ENCODE measurements at places on chromosomes 3 and 15.

- no peak for DNase-seq
Observed at GRCh38 chr15:72042054-72042453, 75.9 kb downstream of the MYO9A start.

GRCh38 chr3:62462104-62462762, 88.9 kb upstream of the FEZF2 start:
- no peak for DNase-seq

- no peak for DNase-seq
Observed at GRCh38 chr3:172987273-172987672, 153.8 kb downstream of the SPATA16 start.

DNA sequence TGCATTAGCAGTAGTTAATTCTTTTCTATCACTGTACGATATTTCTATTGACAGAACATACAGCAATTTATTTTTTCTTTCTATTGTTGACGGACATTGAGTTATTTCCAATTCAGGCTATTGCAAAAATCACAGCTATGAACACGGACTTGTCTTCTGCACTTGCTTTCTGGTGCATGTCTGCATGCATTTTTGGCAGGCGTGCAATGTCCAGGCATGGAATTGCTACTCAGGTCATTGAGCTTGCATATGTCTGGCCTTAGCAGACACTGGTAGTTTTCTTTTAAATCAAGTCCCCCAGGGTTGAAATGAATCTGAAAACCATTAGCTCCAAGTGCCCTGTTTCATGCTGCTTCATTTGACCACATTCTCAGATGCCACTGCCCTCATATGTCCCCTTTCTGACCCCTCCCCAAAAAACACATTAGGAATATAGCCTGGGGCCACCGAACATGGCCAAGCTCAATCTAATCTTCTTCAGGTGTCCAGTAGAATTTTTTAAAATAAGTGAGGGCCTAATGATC, 72.8 kb downstream of the LRIG1 start:
- DNase-seq: no peak

- no peak for DNase-seq
Observed at GRCh38 chr3:138356730-138357405, 8.5 kb downstream of the MRAS start.

DNA sequence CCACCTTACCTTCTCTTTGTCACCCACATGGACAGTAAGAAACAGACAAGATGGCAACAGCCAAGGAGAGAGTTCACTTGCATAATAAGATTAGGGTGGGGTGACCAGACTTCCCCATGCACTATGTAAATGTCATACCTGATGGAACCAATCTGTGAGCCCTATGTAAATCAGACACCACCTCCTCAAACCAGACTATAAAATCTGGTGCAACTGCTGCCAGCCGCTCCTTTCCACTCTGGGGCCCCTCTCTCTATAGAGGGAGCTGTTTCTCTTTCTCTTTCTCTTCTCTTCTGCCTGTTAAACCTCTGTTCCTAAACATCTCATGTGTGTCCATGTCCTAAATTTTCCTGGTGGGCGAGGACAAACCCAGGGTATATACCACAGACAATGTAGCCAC, 405.5 kb upstream of the CNTN4 start:
- peak; percentile 7 for DNase-seq

DNA sequence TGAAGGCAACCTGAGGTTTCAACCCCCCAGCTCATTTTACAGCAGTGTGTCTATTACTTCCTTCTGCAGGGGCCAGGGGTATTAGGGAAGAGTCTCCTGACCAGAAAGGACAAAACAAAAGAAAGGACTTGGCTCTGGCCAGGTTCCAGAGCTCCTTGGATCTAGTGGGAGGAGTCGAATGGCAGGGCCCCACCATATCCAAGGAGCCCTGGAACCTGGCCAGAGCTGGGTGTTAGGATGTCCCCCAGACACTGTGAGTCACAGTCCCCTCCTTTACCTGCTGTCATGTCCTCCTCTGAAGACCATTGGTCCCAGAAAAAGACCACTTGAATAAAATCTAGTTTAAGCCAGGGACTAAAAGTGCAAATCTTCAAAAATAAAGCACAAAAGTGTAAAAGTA, 113.2 kb downstream of the EEFSEC start:
- no peak for DNase-seq

DNA sequence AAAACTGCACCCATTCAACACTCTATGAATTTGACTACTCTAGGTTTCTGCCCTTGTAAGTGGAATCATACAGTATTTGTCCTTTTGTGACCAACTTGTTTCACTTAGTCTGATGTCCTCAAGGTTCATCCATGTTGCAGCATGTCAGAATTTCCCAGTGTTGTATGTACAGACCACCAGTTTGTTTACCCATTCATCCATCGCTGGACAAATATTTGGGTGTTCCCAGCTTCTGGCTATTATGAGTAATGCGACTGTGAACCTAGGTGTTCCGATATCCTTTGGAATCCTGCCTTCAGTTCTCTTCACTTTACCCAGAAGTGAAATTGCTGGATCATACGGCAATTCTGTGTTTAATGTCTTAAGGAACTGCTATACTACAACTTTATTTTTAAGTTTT, 12.6 kb downstream of the RPL32 start:
- DNase-seq: no peak

GRCh38 chr3:50246517-50246954, 10.5 kb downstream of the GNAI2 start:
- no peak for DNase-seq

GRCh38 chr15:31977812-31978661, 52.3 kb upstream of the CHRNA7 start:
- no peak for DNase-seq

DNA sequence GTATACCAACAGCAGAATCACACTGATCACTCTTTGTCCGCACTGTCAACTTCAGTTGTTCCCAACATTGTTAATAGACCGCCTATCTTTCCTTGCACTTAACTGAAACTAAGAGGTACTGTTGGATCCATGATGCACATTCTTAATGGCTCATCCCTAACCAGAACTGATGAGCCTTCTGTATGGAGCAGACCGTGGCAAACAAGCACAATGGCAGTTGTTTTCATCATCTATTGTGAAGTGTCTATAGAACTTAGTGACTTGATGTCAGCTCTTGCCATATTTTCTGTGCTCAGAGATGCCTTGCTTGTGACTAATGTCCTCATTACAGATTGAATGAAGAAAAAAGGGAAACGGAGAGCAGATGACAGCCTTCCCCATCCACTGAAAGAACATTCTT, 347.4 kb downstream of the NLGN1 start:
- no peak for DNase-seq

- DNase-seq: no peak
Observed at GRCh38 chr3:49902511-49903345, 945 bp downstream of the MST1R start.

- DNase-seq: no peak
Observed at GRCh38 chr3:17151598-17152373, 267.0 kb downstream of the PLCL2 start.

DNA sequence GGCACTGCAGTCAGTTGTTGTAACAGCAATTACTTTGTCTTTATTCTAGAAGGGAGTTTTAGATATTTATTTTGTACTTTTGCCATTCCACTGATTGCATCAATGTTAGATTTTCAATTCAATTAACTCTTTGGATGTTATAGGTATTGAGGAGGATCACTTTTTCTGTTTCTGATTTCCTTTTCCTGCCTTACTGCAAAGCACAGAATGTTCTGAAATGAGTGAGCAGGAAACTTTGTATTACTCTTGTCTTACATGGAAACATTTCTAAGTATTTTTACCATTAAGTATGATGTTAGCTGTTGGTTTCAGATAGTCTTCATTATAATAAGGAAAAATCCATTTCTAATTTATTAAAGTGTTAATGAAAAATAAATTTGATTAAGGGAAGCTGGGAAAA, 80.5 kb downstream of the OSBPL10 start:
- DNase-seq: no peak

- DNase-seq: no peak
Observed at GRCh38 chr3:157785102-157785826, 282.0 kb upstream of the VEPH1 start.

DNA sequence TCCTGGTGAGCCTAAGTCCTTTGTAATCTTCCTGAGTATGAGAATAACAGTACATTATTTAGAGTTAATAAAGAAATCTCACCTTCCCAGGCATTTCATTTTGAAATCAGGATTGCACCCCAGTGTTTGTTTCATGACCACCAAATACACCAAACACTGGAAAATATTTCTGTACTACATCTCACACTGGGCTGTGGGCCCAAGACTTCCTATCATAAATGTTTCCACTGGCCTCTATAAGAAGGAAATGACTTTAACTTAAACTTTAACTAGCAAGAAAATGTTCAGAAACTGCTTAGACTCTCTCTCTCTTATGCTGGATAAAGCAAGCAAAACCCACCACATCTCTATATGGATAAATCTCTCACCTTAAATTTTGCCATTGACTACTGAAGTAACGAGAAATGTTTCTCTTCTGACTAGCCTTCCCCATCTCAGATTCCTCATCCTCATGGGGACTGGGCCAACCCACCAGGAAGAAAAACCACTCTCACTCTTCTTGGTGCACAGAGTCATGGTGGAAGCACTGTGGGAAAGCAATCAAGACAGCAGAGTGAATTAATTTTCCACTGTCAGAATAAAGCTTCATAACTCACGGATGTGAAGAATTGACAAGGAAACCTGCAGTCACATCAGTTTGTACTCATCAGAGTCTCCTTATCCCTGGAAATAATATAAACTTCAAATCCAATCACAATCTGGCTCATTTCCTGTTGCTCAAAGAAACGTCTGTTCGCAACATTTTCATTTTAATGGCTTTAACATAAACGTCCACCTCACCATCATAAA, 859.6 kb downstream of the EPHA3 start:
- no peak for DNase-seq

DNA sequence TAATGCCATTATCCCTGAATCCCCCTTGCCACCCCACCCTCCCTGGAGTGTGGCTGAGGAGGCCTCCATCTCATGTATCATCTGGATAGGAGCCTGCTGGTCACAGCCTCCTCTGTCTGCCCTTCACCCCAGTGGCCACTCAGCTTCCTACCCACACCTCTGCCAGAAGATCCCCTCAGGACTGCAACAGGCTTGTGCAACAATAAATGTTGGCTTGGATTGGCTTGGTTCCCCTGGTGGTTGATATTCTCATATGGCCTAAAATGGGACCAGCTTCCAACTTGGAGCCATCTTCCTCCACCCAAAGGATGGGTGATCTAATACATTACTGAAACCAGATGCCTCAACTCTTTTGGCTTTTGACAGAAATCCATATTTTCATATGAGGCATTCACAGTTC, 34.9 kb downstream of the VIPR1 start:
- DNase-seq: no peak

DNA sequence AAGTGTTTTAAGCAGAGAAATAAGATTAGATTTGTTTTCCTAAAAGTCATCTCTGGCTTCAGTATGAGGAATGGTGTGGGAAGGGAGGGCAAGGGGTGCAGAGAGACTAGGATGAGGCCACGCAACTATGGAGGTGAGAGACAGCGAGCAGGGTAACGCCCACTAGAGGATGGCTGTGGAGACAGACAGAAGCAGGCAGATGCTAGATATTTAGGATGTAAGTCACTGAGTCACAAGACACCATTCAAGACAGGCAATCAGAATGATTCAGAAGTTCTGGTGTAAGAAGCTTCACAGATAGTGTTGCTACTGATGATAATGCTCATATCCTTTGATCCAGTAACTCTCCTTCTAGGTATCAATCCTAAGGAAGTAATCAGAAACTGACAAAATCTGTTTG, 19.1 kb downstream of the HSPBAP1 start:
- no peak for DNase-seq

- DNase-seq: no peak
Observed at GRCh38 chr3:58492494-58492905, 604 bp downstream of the KCTD6 start.

DNA sequence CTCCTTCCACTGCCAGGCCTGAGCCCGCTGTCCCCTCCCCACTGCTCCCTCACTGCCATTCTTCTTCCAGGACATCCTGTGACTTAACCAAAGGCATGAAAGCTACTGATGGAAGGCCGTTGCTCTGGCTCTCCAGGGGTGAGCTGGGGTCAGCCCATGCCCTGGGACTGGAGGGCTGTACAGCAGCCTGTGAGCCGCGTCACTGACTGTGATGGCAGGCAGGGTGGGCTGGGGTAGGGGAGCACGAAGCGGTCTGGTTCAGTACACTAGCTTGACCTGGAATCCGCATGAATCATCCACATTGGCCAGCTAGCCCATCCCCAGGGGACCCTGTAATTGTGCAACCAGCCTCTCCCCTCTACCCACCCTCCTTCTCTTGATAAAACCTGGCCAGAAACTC, 30.8 kb downstream of the CORO2B start:
- DNase-seq: no peak

Data from NCI-H748 treated with DMSO at 0.1 percent for 48 hours (cell line).